ENCODE measurements at places on chromosomes 2 and 18.

GRCh38 chr2:117771969-117772630 lies 42.4 kb upstream of the DDX18 start:
- DNase-seq = no peak

GRCh38 chr2:172709566-172710291 lies 25.9 kb upstream of the RAPGEF4 start:
- DNase-seq = no peak

DNA sequence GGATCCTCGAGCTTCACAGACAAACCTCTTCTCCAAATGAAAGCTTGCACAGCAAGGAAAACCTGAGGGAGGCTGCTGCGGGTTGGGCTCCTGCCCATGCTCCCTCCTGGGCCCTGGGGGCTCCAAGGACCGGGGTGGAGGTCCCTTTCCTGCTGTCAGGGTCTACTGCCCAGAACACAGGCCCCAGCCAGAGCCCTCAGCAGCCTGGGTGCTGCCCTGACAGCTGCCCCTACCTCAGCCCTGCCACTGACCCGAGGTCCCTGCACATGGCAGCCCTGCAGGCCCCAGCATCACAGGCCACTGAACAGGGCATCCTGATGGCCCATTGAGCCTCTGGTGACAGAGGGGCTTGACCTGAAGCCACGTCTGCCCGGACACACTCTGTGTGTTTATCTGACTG lies 41.0 kb downstream of the CROCC2 start:
- no peak for DNase-seq

DNA sequence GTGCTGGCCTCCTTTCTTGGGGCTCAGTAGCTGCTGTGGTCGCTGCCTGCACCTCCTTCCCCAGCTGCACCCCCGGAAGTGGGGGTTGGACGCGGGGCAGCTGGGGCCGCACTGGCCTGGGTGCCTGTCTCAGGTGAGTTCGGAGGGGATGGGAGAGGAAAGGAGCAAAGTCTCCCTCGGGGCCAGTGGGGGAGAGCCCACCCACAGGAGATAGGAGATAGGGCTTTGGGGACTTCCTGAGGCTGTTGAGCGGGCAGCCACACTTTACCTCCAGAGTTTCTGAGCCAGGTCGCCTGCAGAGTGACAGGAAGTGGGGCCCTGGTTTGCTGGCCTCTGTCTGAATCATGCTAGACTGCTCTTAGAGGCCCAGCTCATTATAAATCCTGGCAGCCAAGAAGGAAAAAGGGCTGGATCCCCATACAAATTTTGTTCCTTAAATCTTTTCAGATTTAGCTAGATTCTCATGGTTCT lies 8.1 kb downstream of the MBP start:
- DNase-seq = peak; percentile 37

GRCh38 chr2:43842866-43843226 lies 4.1 kb downstream of the ABCG8 start:
- no peak for DNase-seq

- DNase-seq = no peak
These were observed 52.7 kb downstream of the CRIM1 start for GRCh38 chr2:36408198-36408703.

DNA sequence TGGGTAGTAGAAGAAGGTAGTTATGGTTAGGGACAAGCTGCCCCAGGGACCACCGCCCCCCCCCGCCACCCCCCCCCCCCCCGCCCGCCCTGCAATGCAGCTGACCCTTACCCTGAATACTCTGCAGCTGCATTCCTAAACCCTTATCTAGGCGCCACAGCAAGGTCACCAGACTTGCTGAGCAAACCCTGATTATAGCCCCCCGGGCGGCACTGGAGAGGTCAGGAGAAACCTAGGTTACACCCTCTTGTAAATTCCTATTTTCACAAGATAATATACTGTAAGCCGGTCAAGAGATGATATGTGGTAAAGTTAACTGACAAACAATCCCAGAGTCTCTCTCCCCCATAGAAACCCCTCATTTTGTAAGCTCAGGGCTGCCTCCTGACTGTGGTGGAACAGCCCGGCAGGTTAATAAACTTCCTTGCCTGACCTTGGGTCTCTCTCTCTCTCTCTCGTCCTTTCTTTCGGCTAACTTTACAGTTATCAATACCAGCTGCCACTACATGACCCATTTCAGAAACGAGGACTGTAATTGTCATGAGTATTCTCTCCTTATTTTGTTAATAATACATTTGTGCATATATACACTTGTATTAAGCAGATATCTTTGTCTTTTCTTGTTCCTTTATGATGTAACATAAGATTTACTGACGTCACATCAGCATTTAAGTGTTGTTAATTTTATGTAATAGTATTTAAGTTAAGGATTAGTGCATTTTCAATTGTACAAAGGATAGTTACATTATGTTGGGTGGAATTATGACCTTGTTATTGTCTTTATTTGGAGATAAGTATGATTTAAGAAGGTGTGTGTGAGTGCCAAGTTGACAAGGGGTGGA lies 22.8 kb upstream of the SMAD4 start:
- no peak for DNase-seq

DNA sequence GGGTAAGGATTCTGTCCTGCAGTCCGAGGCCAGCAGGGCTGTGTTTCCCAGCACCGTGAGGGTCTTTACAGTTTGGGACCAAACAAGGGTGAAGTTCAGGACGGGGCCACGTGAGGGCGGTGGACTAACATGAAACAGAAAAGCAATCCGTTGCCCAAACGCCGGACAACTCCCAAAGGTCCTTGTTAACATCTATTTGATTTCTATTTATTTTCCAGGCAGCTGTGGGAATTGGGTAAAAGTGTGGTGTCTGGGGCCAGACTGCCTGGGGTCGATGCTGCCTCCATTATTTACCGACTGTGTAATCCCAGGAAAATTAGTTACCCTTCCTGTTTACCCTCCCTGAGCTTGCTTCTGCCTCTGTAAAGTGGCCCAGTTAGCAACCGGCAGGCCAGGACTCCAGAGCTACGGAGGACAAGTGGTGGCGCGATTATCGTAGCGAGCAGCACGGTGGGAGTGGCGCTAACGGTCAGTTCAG lies 66.3 kb upstream of the TCF7L1 start:
- DNase-seq = no peak

- DNase-seq = no peak
These were observed 727 bp upstream of the TTLL4 start for GRCh38 chr2:218709908-218710307.

- DNase-seq = no peak
These were observed 105.8 kb upstream of the COL5A2 start for GRCh38 chr2:189285349-189285748.

GRCh38 chr2:101843471-101843870 lies 146.0 kb downstream of the MAP4K4 start:
- DNase-seq = no peak

GRCh38 chr2:200781616-200782015 lies 30.1 kb upstream of the BZW1 start:
- no peak for DNase-seq

DNA sequence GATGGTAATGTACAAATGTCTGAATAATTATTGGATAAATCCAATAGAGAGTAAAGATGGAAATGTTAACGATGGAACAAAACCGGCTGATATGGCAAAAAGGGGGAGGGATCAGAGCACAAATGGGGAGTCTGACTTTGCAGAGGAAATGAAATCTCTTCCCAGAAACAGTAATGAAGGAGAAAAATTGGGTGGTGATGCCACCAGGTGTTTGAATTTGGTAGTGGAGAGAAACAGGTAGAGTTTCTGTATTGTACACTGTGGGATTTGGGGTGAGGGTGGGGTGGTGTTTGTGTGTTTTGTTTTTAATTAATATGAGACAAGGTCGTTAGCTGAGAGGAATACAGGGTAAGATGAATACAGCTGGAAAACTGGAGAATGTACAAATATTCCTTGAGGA lies 20.4 kb upstream of the XDH start:
- no peak for DNase-seq

- no peak for DNase-seq
These were observed 24.2 kb upstream of the TMEFF2 start for GRCh38 chr2:192218970-192219369.

- DNase-seq = no peak
These were observed 318.9 kb upstream of the HS6ST1 start for GRCh38 chr2:128637481-128638155.

DNA sequence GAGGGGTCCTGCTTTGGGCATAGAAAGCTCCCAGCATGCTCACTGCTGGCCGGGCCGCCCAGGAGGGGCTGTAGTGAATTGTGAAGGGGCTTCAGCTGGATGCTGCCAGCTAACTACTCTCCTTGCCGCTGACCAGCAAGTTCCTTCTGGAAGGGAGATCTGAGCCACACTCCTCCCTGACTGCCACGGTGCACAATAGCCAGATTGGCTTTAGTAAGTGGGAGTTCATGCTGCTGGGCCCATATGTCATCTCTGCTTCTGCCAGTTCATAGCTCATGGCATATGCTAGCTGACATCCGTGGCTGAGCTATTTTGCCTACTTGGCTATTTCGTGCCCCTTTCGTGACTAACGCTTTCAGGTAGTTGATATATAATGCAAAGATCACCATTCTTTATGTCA lies 51.6 kb upstream of the ROCK2 start:
- DNase-seq = no peak

DNA sequence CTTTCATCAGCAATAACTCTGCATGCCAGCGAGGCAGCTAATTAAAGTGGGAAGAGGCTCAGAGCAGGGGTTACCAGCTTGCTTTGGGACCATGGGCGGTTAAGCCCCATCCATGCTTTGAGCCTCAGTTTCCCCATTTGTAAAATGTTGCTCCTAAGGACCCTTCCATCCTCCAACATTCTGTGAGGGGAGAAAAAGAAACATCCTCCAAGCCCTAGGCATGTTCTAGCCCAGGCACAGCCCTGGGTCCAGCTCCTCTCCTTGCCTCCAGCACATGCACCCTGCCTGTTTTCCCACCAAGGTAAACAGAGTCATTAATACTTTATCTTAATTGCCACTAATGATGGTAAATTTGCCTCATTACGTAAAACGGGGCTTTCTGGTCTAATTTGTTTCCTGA lies 113.3 kb upstream of the MYCN start:
- no peak for DNase-seq

DNA sequence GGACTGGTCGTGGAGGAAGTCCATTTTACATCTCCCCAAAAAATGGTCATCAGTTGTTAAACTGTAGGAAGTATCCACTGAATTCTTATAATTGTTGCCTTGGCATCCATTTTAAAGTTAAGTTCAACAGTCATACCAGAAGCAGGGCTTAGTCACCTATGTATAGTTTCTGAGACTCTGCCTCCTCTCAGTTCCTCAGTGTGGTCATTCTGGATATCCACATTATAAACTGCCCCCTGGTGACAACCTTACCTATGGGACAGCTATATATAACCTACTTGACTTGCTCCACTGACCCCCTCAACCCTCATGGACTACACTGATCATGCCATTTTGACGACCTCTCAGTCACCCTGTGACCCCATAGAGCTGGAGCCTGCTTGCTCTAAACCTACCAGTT lies 617.0 kb downstream of the LRP1B start:
- DNase-seq = no peak

DNA sequence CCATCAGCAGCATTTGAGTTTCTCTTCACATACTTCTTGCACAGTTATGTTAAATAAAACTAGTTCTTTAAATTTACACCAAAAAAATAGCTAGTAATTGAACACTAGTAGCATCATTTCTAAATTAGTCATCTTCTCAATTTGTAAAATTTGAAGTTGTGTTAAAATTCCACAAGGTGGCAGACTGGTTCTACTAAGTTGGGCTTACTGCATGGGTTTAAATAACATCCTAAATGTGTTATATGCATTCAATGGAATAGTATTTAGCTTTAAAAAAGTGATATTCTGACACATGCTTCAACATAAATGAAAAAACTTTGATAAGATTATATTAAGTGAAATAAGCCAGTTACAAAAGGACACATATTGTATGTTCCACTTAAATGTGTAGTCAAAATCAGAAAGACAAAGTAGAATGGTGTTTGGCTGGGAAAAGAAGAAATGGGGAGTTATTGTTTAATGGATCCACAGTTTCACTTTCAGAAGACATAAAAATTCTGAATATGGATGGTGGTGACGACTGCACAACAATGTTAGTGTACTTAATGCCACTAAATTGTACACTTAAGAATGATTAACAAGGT lies 28.7 kb upstream of the RPRD1A start:
- no peak for DNase-seq

- no peak for DNase-seq
These were observed 8.7 kb upstream of the AGFG1 start for GRCh38 chr2:227462972-227463931.

DNA sequence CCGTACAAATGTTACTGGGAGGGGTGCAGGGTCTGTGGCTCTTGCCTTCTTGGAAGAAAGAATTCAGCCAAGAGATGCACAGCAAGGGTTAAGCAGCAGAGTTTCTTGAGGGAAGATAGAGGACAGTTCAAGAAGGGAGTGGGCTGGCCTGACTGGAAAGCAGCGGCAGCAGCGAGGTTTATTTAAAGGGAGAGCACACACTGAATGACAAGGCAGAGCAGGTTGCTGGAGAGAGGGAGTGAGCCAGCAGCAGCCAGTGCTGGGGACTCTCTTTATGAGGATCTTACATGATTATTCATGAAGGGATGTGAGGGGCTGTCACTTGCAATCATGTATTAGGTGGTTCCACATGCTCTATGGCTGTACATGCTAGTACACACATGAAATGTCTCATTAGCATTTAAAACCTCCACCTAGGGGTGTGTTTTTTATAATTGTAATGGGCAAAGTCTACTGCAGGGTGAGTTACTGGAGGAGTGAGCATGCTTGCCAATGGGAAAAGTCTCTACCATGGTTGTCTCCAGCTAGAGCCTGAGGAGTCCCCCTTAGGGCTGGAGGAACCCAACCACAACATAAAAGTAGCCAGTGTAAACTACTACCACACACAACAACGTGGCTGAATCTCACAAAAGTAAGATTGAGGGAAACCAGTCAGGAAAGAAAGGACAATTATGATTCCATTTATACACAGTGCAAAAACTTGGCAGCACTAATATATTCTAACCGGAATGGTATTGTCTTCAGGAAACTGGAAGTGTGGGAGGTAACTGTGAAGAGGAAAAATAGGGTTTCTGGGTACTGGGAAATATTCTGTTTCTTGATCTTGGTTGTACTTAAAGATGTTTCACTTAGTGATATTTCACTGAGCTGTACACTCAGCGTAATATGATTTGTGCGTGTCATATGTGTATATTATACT lies 87.6 kb upstream of the FAM110C start:
- no peak for DNase-seq

- DNase-seq = no peak
These were observed 68.7 kb downstream of the PXDN start for GRCh38 chr2:1675633-1676032.

DNA sequence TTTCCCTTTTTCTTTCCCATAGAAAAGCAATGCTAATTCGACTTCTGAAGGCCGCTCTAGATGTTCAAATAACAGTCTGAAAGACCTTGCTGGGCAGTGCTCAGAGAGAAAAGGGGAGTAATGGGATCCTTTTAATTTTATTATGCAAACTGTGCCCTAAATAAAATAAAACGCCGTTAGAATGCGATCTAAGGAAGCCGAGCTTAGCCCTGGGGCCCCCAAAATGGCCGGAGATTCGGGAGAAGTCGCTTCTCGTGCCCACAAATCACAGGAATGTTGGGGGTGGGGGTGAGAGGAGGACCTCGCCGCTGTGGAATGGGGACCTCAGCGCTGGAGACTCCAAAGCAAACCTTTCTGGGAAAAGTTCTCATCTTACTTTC lies 8.4 kb upstream of the POU3F3 start:
- DNase-seq = no peak

Data from T-helper 9 cell (primary cell).